A549 treated with Hydrocortisone at 1 μM for 4 hours (cell line): ENCODE measurements at places on chromosomes 16 and 17. TPM values are rescaled to one million over a fixed set of nuclear protein-coding genes. Genes with fewer than 3 reads are reported as not detected.

Gene RNF112
- total RNA-seq: 0.48 to 0.71 TPM (median 0.62 TPM) in 5 replicates

Gene MAP2K6
- 5.7 to 7.2 TPM (median 6.5 TPM) in 5 replicates for total RNA-seq

Gene EVI2B
- 0.07 to 0.08 TPM (median 0.08 TPM) in 4 of 5 replicates, not detected in the other for total RNA-seq

Gene CCL17
- total RNA-seq: not detected in 5 replicates

Gene SOX15
- total RNA-seq: 0.16 to 0.36 TPM (median 0.25 TPM) in 5 replicates

Gene RUNDC3A
- 0.48 to 1.2 TPM (median 0.81 TPM) in 5 replicates for total RNA-seq

Gene ARL5C
- not detected in 5 replicates for total RNA-seq

Gene TM4SF5
- 0.21 to 1.0 TPM (median 0.47 TPM) in 5 replicates for total RNA-seq

Gene PRR29
- total RNA-seq: 0.46 to 0.89 TPM (median 0.53 TPM) in 5 replicates

Gene TMC7
- 5.2 to 7.6 TPM (median 6.9 TPM) in 5 replicates for total RNA-seq

Gene CEP295NL
- 0.37 to 0.44 TPM (median 0.41 TPM) in 5 replicates for total RNA-seq

Gene SKAP1
- 0.17 TPM in 1 of 5 replicates, not detected in the others for total RNA-seq

Gene GNGT2
- total RNA-seq: 0.54 to 1.2 TPM (median 1.0 TPM) in 5 replicates
